ENCODE measurements at places on chromosomes 1 and 21.

DNA sequence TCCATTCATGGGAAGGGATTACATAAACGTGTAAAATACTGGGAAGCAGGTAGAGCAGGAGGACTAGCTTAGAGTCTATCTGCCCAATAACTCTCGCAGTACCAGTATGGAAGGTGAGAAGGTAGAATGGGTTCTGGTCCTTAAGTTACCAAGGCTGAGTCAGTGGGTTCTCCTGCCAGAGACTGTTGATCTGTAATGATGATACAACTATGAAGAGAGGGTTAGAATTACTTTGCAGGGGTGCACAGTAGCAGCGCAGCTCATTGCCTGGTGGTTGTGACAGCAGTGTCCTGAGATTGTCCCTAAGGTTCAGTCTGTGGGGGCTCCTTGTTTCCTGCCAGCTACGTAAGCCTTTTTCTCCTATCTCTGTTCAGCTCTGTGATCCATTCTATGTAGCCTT is 2.5 kb upstream of the MAST2 start:
- DNase-seq, result no peak

GRCh38 chr1:160429702-160430535 is 29.6 kb downstream of the VANGL2 start:
- DNase-seq, result no peak

DNA sequence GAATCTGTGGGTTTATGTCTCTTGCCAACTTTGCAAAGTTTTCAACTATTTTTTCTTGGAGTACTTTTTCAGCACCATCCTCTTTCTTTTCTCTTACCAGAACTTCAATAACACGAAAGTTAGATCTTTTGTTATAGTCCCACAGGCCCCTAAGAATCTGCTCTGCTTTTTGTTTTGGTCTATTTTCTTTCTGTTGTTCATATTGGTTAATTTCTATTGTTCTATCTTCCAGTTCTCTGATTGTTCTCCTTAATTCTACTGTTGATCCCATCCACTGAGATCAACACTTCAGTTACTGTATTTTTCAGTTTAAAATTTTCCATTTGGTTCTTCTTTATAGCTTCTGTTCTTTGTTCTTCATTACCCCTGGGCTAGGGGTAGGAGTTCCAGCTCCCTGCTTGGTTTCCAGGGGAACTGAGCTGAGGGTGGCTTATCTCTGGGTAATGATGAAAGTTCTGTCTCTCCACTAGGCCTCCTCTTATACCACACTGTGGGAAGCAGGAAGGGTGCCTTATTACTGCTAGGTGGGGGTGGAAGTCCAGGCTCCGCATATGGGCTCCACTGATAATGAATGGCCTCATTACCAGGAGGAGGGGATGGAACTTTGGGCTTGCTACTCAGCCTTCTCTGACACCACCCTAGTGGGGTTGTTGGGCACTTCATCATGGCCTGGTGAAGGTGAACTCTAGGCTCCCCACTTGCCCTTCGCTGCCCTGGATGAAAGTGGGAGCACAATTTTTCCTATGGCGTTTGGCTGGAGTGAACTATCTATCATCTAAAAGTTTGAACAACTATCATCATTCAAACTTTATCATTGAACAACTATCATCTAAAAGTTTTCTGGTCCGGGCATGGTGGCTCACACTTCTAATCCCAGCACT is 39.3 kb downstream of the NAV1 start:
- no peak for DNase-seq

GRCh38 chr1:9833632-9834031 is 9.9 kb upstream of the CLSTN1 start:
- DNase-seq, result no peak

DNA sequence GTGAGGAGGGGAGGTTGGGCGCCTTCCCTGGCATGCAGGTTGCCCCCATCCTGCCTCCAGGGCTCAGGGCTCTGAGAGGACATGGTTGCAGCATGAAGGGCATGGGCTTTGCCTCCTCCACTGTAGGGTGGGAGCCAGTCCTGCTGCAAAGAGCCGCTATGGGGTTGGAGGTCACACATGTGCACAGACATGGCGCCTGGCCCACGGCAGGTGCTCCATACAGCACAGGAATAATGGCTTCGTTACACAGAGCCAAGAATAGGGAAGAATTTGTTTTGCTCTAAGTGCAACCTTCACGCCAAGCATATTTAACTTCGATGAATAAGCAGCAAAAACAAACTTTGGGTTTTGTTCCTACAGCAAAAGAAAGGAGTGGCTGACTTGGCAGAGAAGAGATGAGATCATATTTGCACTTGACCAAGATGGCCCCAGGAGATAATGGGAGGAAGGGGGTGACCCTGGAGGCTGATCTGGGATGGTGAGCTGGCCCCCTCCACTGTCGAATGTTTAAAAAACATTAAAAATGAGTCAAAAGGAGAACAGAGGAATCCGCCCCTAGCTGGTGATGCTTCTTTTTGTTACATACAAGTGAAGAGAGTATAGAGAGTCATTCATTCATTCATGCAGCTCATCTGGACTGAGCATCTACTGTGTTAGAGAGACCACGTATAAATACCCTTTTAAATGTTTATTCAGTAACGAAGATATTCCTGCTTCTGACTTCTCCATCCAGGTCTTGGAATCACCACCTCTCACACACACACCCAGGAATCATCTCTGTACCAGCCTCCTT is 12.4 kb upstream of the C2CD2 start:
- DNase-seq, result no peak

GRCh38 chr1:203135636-203136305 is 8.2 kb downstream of the ADORA1 start:
- no peak for DNase-seq

All from H9 (cell line).